ENCODE measurements at places on chromosomes 5 and 9.

GRCh38 chr9:3865141-3865772 lies 339.5 kb upstream of the RFX3 start:
- DNase-seq, result no peak

- no peak for DNase-seq
Measured at GRCh38 chr5:42422656-42423280, 471 bp upstream of the GHR start.

GRCh38 chr5:15338546-15338945 lies 161.4 kb upstream of the FBXL7 start:
- no peak for DNase-seq

GRCh38 chr9:76200315-76200714 lies 193.9 kb downstream of the RFK start:
- DNase-seq, result no peak

GRCh38 chr9:9177081-9177480 lies 1377.5 kb upstream of the DMAC1 start:
- no peak for DNase-seq

DNA sequence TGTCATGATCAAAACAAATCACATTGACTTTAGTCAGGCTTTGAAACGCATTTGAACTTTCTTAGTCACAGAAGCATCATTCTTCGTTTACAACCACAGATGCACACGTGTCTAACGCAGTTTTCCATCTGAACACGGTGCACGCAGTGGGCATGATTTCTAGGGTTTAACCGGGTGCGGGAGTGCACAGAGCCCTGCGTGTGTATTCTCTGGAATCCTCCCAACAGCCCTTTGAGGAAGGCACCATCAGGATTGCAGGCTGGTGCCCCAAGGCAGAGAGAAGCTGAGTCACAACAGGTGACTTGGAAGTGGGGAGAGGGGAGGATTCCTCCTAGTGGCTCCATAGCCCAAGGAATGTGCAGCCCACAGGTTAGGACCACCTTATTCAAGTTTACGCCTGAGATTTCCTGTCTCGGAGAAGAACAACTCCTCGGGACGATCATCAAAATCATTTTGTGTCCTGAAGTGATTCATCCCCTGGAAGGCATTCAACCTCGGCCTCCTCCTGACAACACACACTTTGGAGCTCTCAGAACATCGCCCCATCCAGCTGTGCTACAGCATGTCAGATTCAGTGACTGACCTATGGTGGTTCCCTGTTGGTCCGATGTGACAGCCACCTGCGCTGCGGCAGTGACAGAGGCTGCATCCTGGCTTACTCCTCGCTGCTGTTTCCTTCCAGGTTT lies 13.1 kb downstream of the ROPN1L start:
- no peak for DNase-seq

- DNase-seq, result no peak
Measured at GRCh38 chr9:78967596-78968217, 604.1 kb upstream of the TLE4 start.

DNA sequence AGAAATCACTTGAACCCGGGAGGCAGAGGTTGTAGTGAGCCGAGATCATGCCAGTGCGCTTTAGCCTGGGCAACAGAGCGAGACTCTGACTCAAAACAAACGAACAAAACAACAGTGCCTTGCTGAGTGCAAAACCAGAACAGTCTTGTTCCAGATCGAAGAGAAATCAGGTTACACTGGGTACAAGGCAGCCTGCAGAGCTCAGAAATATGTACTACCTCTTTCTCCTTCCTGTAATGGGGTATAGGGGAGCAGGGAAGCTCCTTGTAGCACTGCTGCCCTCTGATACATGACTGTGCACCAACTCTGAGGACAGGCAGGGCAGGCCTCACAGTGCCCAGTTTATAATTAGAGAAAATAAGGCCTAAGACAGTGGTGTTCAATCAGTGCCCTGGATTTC lies 24.7 kb downstream of the TBC1D2 start:
- no peak for DNase-seq

DNA sequence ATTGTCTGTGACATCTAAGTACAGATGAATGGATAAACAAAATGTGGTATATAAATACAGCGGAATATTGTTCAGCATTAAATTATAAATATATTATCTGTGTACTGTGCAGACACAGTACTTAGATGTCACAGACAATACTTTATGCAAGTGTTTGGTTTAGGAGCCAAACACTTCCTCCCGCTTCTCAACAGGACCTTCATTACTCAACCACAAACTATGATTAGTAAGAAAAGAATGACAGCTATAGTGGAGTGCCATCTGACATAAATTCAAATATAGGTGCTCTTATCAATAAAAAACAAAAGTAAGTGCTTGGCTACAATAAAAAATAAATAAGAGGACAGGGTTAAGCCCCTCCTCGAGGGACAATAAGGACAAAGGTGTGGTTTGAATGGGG lies 38.9 kb upstream of the STX17 start:
- DNase-seq, result no peak

DNA sequence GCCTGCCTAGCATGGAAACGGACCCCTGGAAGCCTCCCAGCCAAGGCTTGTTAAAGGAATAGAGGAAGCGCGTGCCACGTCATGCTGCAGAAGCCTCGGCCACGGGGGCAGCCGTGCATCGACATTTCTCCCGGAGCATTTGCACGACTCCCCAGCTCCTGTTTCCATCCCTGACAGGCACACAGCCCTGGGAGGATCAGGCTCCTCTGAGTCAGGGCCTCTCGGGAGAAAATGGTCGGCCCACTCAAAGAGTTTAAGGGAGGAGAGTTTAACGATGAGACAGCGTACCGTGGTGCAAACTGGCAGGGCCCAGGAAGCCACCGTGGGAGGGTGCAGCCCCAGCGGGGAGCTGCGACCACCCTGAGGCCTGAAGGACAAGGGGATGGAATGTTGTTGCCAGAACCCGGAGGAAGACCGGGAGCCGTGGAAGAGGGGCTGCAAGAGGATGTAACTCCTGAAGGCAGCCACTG lies 213.6 kb downstream of the PAX5 start:
- no peak for DNase-seq

GRCh38 chr9:82590845-82591244 lies 472.1 kb downstream of the RASEF start:
- no peak for DNase-seq

- DNase-seq, result peak; percentile 77
Measured at GRCh38 chr9:94860678-94861588, 134.4 kb downstream of the AOPEP start.

DNA sequence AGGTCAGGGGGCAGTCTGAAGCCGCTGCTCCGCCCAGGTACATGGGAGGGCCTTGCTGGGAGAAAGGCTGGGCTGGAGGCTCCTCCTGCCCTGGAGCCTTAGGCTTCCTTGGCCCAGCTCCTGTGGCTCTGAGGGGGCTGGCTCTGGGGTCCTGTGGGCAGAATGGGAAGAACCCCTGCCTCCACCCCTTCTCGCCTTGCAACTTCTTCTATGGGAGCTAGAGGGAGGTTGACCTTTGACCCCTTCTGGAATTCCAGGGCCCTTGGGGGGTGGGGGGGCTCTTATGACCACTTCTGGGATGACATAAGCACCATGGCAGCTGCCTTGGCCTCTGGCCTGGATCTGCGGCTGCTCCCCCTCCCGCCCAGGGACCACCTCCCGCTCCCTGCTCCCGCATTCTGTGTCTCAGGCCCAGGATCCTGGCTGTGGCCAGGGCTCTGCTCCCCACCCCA lies 32.2 kb downstream of the IER5L start:
- DNase-seq, result no peak

DNA sequence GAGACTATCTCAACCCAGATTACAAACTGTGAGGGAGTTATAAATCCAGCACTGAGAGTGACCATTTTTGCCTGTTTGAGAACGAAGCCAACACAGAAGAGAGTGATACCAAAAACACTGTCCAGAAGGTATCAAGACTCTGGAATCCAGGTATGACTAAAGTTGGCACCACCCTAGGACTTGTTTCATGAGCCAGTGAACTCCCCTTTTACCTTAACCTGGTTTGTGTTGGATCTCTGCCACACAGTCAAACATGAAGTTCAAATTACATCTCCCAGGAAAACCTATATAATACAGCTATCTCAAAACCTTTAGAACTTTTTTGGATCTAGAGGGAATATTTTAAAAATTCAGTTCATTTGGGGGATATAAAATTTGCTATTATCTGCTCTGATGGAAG lies 11.4 kb downstream of the ZBTB5 start:
- no peak for DNase-seq

GRCh38 chr5:73121119-73121463 lies 716 bp downstream of the TMEM171 start:
- no peak for DNase-seq

- DNase-seq, result no peak
Measured at GRCh38 chr9:116599342-116599884, 87.7 kb upstream of the TRIM32 start.

All from thymus (tissue), 14 donors.